ENCODE measurements at places on chromosomes 6 and 20.

- no peak for DNase-seq
These were observed 200.2 kb upstream of the CHD6 start for GRCh38 chr20:41818369-41818768.

- no peak for DNase-seq
These were observed 214.8 kb upstream of the HEY2 start for GRCh38 chr6:125534430-125535263.

DNA sequence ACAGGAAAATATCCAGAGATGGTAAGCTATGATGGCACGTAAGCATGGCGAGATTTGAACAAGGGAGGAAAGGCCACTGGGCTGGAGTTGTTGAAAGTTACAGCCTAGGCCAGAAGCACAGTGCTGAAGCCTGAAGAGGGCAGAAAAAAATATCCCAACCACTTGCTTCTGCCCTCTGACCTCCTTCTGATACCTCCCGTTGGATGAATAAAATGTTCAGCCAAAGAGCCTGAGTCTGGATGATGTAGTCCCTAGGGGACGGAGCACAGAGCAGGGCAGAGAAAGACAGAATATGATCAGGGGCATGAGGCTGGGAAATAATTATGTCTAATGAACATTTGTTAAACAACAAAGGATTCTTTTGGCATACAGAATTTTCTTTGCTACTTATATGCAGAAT, 19.7 kb downstream of the KLHL31 start:
- no peak for DNase-seq

GRCh38 chr6:135506270-135506997, 8.9 kb upstream of the AHI1 start:
- peak; percentile 43 for DNase-seq

- peak; percentile 100 for DNase-seq
These were observed 154.4 kb upstream of the STMND1 start for GRCh38 chr6:16947375-16948015.

- DNase-seq, result peak; percentile 19
These were observed 581.8 kb downstream of the CD109 start for GRCh38 chr6:74277777-74278186.

DNA sequence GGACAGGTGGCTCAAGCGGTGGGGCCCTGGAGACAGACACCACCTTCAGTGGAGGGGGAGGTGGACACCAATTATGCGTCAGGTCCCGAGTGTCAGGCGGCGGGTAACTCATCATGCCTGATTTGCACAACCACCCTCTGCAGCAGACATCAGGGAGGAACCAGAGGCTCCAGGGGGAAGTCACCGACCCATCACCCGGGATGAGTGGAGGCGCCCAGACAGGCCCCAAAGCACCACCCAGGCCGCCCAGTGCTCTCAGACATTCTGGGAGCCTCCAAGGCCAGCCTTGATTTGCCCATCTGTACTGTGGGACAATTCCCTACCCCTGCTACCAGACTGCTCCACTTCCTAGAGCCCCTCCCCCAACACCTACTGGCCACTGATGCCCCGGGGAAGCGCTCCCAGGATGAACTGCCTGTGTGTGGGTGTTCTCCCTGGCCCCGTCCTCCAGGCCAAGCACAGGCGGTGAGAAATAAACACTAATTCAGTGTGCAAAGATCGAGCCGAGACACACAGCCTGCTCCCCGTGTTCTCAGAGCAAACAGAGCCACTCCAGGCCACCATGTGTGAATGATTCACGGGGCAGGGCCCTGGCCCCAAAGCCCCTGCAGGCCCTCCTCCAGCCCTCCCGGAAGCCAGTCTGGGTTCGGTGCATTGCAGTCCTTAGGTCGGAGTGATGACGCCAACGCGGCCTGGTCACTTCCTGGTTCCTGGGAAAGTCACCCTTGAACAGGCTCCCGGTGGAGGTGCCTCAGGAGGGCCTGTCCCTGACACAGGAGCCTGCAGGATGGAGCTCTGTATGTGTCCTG, 107.2 kb downstream of the ASXL1 start:
- DNase-seq, result peak; percentile 81

DNA sequence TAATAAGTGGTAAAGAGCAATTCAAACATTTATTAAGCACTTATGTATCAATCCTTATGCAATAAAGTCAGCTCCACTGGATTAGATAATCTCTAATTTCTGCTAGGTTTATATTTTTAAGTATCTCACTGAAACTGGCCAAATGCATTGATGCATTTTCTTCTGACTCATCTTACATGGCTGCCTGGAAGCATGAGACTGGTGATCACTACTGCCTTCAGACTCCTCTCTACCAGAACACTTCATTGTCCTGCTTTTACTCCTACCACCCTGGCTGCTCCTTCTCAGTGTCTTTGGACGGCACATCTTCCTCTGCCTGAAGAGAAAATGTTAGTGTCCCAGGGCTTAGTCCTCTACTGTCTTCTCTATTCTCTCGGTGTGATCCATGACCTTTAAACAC, 7.4 kb downstream of the CEP85L start:
- DNase-seq, result peak; percentile 43

DNA sequence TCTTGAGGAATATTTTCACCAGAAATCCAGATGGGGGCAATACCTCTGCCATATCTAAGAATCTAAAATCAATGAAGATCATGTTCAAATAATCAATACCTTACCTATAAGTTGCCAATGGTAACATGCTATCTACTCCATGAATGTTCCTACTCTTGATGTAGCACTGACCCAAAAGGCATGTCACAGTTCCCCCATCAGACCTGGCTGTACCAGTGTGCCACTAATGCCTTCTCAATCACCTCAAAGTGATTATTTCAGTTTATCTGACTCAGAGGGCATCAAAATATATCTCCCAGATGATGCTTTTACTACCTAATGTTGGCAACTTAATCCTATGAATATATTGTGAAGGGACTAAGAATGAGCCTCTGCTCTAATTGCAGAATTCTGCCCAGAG, 5.5 kb downstream of the PDCD2 start:
- DNase-seq, result no peak

DNA sequence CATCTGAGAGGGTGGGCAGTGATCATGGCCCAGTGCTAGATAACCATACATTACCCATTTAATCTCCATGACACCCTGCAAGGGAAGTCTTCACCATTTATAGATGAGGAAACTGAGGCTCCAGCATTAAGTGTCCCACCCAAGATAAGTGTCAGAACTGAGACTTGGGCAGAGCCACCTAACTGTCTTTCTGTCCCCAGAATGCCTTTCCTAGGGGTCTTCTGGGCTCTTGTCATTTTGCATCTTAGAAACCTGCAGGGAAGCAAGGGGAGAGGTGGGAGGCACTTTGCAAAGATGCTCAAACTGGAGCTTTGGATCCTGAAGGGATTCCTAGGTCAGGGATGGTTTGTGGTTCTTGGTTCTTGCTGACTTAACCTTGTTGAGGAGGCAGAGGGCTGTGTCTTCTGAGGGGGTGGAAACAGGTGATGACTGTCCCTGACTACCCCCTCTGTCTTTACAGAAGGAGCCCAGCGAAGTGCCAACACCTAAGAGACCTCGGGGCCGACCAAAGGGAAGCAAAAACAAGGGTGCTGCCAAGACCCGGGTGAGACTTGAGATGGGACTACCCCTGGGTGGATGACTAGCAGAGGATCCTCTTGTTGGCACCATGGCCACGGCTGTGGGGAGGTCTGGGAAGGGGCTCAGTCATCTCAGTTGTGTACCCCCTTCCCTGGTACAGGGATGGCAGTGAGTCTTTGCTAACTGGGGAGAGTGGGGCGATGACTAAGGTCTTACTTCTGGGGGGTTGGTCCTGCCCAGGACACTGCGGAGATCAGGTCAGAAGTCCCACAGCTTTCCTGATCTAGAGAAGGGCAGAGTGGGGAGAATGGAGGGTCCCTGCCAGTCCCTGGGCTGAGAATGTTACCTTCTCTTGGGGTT, 5.8 kb downstream of the HMGA1 start:
- no peak for DNase-seq

DNA sequence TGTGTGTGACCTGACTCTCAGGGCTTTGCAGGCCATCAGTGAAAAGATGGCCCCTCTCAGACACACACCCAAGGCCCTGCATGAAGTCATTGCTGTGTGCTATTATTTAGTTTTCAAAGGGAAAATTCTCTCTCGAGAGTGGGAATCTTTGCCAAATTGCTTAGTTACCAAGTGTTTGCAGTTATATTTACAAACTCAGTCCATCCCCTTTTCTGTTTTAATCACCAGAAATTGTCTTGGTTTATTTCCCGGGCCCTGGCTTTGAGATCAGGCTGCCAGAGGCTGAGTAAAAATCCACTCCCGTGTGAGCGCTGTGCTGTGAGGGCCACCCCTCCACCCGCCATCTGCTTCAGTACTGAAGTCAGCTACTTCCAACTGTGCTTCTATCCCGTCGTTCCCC, 163.1 kb downstream of the SOD2 start:
- DNase-seq, result no peak

GRCh38 chr20:63124092-63124781, 91.7 kb downstream of the YTHDF1 start:
- peak; percentile 24 for DNase-seq

DNA sequence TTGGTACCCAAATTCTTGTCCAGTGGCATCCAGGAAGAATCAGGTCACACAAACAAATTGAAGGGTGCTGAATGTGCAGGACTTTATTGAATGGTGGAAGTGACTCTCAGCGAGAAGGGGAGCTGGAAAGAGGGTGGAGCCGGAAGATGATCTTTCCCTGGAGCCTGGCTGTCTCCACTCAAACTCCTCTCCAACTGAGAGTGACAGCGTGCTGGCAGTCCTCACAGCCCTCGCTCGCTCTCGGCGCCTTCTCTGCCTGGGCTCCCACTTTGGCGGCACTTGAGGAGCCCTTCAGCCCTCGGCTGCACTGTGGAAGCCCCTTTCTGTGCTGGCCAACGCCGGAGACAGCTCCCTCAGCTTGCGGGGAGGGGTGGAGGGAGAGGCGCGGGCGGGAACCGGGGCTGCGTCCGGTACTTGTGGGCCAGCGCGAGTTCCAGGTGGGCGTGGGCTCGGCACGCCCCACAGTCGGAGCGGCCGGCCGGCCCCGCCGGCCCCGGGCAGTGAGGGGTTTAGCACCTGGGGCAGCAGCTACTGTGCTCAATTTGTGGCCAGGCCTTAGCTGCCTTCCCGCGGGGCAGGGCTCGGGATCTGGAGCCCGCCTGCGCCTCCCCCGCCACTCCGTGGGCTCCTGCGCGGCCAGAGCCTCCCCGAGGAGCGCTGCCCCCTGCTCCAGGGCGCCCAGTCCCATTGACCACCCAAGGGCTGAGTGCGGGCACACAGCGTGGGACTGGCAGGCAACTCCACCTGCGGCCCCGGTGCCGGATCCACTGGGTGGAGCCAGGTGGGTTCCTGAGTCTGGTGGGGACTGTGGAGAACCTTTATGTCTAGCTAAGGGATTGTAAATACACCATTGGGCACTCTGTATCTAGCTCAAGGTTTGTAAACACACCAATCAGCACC, 26.7 kb upstream of the MBOAT1 start:
- DNase-seq, result no peak

DNA sequence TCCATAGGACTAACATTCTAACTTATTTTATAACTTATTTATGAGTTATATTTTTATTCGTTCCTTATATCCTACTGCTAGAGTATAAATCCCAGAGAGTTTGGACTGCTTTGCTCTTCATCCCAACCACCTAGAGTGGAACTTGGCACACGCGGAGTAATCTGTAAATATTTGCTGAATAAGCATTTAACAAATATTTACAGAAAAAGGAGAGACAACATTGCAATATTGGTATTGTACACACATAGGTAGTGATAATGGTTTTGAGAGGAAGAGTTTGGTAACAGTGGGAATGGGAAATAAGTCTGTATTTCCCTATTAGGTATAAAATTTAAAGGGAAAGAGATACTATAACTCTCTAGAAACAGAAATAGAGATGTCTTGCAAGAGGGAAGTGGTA, 634.8 kb upstream of the CITED2 start:
- no peak for DNase-seq

DNA sequence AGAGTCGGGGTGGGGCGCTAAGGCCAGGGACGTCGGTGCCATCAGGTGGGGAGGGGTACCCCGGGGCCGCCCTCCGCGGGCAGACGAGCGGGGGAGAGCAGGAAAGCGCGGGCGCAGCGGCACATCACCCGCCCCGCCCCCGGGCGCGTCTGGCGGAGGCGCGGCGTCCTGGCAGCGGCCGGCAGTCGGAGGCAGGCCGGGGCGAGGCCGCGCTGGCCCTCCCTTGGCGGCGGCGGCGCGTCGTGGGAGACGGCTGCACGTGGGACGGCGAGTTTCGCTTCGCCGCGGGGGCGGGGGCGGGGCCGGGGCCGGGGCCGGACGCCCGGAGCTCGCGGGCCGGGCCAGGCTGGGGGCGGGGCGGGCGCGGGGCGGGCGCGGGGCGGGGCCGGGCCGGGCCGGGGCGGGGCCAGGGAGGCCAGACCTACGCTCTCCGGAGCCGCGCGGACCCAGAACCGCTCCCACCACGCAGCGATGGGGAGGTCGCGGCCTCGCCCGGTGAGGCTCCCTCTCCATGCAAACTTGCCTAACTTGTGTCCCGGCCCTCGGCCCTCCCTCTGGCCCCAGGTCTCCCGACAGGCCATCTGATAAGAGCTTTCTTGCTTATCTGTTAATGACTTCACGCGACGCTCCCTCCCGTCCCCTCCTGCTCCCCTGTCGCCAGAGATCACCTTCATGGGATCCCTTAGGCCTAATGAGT, 12.5 kb downstream of the ITPR3 start:
- DNase-seq, result no peak

Data from astrocyte (in vitro differentiated cells and primary cell).